ENCODE measurements at places on chromosomes 6 and 20.

GRCh38 chr20:31670371-31671228 is 32.9 kb downstream of the COX4I2 start:
- DNase-seq = no peak

DNA sequence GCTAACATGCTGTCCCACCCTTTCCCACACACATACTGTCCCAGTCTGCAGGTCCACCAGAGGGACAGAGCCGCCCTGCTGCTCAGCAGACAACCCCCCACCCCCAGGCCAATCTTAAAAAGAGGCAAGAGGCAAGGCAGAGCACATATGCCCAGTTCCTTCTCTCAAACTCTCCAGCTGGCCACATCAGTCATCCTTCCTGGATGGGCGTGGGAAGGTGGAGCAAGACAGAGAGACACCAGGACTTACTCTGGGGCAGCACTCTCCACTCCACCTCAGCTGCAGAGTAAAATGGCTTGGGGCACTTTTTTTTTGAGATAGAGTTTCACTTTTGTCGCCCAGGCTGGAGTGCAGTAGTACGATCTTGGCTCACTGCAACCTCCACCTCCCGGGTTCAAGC is 10.8 kb downstream of the MOCS3 start:
- no peak for DNase-seq

- DNase-seq = no peak
Measured at GRCh38 chr20:61780066-61780465, 285.6 kb downstream of the TAF4 start.

GRCh38 chr20:37518059-37518458 is 3.0 kb upstream of the NNAT start:
- no peak for DNase-seq

GRCh38 chr6:17666646-17667045 is 40.1 kb downstream of the NUP153 start:
- no peak for DNase-seq

GRCh38 chr20:22333885-22334545 is 250.4 kb downstream of the FOXA2 start:
- peak; percentile 6 for DNase-seq

DNA sequence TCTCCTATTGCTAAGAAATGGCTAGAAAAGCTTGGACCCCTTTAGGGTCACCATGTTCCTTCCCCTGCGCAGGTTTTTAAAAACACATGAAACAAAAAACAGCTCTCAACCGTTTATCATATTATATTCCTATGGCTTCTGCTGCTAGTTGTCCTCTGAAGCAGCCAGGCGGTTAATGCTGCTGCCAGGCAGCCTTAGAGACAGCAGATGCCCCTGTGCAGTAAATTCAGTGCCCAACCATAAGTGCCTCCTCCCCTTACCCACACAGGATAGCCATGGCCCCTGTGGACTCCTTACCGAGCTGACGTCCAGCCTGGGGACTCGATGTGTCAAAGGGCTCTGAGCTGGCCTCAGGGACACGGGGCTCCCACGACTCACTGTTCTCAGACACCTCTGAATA is 64.4 kb downstream of the PLCG1 start:
- DNase-seq = no peak

DNA sequence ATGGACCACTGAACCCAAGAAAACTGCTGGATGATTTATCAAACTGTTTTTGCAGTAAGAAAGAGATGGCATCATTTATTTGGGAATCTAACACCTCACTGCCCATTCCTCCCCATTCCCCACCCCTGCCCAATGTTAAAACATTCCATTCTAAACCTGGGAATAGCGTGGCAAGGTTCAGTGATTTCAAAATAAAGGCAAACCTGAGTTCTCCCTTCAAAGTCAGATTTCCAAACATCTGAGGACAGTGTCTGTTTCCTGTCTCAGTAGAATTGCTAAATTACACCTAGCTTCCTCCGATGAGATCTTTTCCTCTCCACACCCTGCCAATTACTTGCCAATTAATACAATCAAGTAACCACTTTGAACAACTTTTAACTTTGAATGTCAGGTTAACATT is 127.4 kb upstream of the ARMC2 start:
- no peak for DNase-seq

DNA sequence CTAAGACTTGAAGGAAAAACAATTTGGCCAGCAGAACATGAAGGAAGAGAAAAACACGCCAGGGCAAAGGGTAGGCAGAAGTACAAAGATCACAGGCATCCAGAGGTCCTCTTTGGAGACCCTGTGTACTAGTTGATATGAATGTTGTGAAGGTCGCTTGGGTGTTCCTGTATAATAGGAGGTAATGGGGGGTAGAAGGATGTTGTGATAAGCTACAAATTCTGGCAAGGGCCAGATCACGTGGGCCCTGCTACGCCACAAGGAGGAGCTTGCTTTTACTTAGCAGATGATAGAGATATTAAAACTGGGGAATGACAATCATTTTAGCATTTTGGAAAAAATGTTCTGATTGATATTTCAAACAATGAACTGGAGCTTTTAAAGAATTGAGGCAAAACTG is 878 bp upstream of the HLA-DMA start:
- no peak for DNase-seq

- no peak for DNase-seq
Measured at GRCh38 chr20:22232923-22233322, 351.4 kb downstream of the FOXA2 start.

DNA sequence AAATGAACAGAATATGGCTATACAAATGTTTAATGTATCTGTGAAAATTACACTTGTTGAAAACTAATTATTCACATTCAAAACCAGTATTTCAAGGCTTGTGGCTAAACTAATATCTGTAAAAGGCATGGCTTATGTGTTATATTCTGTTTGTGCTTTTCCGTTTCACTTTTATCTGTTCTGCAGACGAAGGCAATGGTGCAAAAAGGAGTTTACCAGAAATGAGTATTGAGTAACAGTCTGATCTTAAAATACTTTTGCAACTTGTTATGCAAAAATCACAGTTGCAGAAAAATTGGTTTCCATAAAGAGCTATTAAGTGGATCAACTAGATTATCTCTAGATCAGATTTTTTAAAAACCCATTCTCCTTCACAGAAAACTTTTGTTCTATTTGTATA is 9.4 kb upstream of the STX11 start:
- DNase-seq = no peak

GRCh38 chr6:163120223-163120622 is 294.3 kb upstream of the QKI start:
- DNase-seq = no peak

GRCh38 chr6:157047328-157047727 is 270.1 kb downstream of the ARID1B start:
- no peak for DNase-seq

- no peak for DNase-seq
Measured at GRCh38 chr6:72963946-72964345, 261.4 kb downstream of the KHDC1L start.

GRCh38 chr20:9281803-9282202 is 212.9 kb downstream of the PLCB4 start:
- DNase-seq = no peak

GRCh38 chr6:13517116-13517515 is 29.7 kb upstream of the GFOD1 start:
- no peak for DNase-seq

DNA sequence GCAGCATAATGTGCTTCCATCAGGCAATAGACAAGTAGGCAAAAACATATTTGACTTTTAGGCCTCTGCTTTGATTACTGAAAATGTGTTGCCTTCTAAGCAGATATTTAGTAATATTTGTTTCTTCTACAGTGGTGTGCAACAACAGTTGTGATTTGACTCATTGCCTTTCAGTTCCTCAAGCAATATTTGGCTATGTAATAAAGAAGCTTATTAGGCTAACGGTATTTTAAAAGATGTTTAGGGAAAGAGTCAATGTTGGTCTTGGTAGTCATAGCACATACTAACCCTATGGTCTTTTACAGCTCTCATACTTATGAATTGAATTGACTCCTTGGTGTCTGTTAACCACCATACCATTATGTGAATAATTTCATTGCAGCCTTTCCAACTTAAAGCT is 124.1 kb downstream of the GRIK2 start:
- no peak for DNase-seq

- DNase-seq = no peak
Measured at GRCh38 chr20:63268671-63269439, 3.8 kb upstream of the ARFGAP1 start.

DNA sequence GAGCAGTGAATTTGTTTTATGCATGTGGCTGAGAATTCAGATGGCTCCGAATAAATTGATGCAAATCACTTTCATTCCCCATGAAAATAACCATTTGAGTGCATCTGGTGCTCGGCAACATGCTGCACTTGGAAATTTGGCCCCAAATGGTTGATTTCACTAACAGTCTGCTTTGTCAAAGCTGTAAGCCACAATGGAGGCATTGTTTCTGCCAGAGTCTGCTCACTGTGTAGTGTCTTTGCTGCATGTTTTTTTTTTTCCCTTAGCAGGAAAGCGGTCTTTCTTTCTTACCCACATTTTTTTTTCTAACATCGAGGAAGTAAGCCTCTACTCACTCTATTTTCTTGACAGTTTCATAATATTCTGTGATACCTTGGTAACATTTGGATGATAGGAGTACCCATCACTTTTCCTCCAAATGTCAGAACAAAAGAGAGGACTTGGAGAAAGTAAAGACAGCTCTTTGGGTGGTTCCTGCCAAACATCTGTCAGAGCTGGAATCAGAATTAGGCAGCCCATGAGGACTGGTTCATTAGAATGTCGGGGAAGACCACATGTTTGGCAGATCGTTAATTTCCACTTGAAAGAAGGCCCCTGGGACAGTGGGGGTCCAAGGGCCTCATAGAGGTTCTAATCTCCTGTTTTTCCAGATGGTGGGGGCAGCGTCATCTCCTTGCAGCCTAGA is 149.5 kb downstream of the DOK5 start:
- no peak for DNase-seq

DNA sequence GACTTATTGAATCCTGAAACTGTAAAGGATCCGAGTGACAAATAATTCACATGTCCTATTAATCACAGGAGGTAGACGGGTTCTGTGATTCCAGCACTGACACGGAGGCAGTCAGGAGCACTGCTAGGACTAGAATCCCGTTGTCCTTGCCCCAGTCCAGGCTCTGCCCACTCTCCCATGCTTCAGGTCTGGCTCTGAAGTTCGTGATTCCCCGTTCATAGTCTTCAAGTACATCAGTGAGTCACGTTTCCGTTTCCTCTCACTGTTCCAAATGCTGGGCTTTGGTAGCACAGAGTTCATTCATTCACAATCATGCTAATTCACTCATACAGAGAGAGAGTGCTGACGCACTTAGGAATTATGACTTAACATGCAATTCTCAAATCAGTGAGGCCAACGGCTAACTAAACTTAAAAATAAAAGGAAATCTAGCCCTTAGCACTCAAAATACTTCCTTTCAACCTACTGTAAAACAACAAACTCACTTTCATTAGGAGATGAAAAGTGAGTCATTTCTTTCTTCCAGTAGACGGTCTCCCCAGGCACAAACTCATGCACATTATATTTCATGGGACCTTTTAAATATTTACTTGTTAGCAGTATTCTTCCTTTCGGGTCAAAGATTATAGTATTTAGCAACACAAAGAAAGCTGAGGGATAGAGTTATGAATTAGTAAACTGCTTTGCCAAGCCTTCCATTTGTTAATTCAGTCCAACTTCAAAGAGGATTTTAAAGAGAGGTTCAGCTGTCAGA is 94.0 kb upstream of the NHSL1 start:
- DNase-seq = peak; percentile 90

GRCh38 chr20:16806886-16807285 is 58.7 kb downstream of the OTOR start:
- no peak for DNase-seq

DNA sequence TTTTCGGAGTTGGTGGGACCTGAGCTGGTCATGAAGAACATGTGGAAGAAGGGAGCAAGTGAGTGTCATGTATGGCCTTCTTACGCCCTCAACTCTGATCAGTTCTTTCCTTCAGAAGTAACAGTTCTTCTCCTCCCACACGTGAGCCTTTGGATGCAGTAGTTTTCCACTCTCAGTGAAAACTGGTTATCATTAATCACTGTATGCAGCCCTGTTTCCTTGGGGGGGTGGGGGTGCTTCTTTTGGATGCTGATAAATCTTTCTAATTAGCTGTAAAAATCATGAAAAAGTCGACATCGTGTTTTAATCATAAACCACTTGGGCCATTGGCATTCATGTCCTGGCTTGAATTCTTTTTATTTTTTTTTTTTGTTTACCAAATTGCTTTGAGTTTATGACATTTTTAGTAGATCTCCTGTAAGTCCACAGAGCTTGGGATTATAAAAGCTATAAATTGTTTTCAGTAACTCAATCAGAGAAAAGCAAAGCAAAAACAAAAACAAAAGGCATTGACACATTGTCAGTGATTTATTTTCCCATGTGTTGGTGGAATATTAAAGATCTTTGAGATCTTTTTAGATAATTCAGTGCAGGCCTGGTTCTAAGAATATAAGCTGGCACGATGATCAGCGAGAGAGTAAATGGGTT is 84.8 kb downstream of the TRMT11 start:
- no peak for DNase-seq

- DNase-seq = no peak
Measured at GRCh38 chr6:44606504-44606903, 219.0 kb downstream of the CDC5L start.

DNA sequence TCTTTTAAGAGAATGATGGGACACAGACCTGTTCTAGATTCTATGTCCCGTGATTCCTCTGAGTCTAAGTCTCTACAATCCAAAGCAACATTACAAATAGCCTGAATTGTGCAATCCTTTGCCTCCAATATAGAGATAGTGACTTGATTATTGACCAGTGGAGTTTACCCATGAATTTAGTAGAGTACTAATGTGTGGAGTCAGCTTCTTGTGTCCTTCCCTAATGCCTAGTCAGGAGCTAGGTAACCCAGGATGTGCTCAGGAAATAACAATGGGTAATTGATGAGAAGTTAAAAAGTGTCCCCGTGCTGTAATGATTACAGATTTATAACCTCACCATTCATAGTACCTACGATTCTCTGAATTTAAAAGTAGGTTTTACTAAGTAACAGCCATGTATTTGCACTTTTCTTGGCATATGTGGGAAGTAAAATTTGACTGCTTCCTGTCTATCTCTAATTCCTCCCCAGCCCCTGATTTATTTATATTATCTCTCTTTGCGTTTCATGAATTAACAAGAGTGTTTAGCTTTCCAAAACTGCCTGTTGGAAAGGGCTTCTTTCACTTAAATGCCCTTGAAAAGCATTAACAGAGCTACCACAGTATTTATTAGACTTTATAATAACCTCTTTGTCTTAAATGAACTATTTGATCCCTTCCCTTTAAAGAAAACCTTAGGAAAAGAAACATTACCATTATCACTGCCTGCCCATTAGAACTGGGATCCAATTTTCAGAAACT is 30.5 kb downstream of the NEDD9 start:
- DNase-seq = no peak

GRCh38 chr6:13299403-13299821 is 28.9 kb downstream of the TBC1D7 start:
- no peak for DNase-seq

DNA sequence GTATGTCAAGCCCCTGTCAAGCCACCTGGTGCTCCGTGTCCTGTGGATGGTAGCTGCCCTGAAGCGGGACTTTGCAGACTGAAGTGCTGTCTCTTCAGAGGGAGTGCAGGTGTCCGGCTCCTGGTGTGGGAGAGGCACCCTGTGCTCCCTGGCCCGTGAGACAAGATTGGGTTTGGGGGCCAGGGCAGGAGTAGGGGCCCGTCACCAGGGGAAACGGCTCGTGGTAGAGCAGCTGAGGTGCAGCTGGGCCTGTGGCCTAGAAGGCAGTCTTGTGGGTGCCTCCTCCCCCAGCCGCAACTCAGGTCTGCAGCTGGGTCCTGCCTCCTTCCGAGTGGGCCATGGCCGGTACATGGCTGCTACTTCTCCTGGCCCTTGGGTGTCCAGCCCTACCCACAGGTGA is at the start of gene PTCRA:
PTCRA (plus strand) TSS at position 322 of the 400 bp plus-strand sequence; CDS start at position 339, 17 bp downstream.
- DNase-seq = no peak
